ENCODE measurements at places on chromosomes 2 and 18.
A peak's percentile ranks its signal among the peaks of the same experiment; 100 is the strongest.

DNA sequence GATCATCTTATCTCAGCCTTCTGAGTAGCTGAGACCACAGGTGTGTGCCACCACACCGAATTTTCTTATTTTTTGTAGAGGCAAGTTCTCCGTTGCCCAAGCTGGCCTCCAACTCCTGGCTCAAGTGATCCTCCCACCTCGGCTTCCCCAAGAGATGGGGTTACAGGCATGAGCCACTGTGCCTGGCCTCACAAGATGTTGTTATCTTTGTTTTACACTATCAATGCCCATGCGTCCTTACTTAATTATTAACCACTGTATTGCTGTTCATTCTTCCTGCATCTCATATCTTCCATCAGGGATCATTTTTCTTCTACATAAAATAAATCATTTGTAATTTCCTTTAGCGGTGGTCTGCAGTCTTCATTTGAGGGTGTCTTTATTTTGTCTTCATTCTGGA is 181.9 kb downstream of the TGIF1 start:
- no peak for DNase-seq

DNA sequence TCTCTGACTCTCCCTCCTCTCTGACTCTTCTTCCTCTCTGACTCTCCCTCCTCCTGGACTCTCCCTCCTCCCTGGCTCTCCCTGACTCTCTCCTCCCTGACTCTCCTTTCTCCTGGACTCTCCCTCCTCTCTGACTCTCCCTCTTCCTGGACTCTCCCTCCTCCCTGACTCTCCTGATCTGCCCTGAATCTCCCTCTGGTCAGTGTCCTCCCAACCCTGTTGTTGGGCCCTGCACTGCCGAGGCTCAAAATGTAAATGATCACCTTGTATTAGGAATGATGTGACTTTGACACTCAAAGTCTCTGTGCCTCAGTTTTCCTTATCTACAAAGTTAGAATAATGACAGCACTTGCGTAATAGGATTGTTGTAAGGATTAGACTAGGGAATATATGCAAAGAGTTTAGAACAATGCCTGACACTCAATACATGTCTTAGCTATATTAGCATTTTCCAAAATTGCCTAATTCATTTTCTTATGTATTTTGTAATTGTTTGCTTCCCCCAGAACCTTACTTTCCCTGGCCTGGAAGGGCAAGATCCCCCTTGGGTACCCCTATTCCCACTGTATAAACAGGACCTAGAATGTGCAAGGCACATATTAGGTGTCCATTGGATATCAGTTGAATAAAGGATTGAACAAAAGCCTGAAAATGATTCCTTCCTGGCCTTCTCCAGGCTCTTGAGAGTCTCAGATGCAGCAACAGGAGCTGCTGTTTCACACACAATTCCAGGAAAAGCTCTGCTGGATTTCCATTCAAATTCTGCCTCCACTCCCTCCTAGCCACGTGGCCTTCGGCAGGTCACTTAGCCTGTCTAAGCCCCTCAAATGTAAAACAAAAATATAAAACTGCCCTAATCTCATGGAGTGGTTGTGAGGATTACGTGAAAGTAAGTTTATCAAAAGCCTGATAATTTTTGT is 170.1 kb downstream of the INHBB start:
- no peak for DNase-seq

GRCh38 chr18:74228312-74228711 is 63.5 kb downstream of the CYB5A start:
- no peak for DNase-seq

DNA sequence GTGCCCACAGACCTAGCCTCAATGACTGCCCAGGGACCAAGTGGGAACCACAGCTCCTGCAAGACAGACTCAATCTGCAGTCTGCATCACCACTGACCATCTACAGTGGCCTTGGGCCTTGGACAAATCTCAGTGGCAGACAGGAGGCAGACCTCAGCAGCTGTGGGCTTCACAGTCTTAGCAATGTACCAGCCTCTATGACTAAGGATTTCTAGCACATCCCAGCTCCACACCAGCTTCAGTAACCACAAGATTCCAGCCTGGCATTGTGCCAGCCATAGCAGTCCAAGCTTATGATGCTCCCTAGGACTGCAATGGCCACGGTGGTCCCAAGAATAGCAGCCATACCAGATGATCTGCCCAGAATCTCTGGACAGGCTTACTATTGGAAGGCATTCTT is 19.6 kb upstream of the WDR75 start:
- no peak for DNase-seq

GRCh38 chr2:149278872-149279264 is 51.5 kb upstream of the LYPD6 start:
- no peak for DNase-seq

- DNase-seq, result no peak
Measured at GRCh38 chr18:1774261-1774660, 797.0 kb downstream of the METTL4 start.

- no peak for DNase-seq
Measured at GRCh38 chr2:232623768-232624765, 9.3 kb upstream of the EFHD1 start.

- DNase-seq, result peak; percentile 94
Measured at GRCh38 chr2:196176142-196176738, 4.9 kb upstream of the STK17B start.

DNA sequence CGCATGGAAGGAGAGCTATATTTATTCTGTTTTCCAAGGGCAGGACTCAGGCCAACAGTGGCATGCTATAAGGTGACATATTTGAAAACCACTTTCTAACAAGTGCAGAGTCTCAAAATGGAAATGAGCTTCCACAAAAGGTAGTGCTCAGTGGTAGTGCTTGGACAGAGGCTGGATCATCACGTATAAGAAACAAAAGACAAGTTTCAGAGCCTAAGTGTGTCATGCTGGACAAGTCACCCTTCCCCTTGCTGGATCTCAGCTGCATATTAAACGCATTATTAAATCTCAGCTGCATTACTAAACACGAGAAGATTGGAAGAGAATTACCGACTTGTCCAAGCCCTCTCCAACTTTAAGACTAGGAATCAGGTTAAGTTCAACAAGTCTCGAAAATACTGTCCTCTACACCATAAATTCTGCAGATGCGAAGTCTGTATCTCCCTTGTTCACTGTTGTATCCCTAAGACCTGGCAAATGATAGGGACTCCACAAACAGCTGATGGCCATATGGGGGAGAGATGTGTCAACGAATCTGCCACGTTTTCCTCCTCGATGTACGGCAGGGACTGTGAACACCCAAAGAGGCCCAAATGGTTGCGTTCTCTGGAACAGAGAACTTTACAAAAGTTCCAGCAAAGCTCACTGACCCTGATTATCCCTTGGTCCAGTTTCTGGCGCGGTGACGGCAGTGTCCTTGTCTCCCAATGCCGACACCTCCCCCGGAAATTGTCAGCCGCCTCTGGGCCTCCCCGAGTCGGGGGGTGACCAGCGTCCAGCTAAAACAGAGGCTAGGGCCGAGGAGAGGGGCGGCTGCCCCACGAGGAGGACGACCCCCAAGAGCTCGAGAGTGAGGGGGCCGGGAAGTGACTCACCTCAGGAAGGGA is 611 bp downstream of the NOL10 start:
- DNase-seq, result peak; percentile 18

- no peak for DNase-seq
Measured at GRCh38 chr2:47065771-47066380, 89.2 kb downstream of the STPG4 start.

DNA sequence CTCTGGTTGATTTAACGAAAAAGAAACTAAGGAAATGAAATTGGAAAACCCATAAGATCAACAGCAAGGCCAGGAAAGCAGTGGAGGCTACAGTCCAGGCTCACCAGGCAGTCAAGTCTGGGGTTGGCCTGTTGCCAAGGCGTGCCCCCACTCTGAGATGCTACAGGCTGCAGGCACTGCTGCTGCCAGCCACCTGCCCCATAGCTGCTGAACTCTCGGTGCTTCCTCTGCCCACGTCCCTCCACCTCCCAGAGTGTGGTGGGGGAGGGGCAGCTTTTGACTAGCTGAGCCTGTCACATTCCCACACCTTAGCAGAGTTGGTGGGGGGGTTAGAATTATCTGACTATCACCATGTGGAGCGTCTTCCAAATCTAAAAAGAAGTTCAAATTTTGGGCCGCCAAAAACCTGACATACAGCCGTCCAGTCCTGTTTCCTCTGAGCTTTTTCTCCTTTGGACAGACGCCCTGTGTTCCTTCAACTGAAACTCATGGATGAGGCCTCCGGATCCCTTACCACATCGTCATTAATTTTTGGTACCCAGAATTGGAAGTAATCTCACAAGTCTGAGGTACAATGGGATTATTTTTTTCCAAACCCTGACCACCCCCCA is 3.9 kb upstream of the SH3RF3 start:
- peak; percentile 22 for DNase-seq

DNA sequence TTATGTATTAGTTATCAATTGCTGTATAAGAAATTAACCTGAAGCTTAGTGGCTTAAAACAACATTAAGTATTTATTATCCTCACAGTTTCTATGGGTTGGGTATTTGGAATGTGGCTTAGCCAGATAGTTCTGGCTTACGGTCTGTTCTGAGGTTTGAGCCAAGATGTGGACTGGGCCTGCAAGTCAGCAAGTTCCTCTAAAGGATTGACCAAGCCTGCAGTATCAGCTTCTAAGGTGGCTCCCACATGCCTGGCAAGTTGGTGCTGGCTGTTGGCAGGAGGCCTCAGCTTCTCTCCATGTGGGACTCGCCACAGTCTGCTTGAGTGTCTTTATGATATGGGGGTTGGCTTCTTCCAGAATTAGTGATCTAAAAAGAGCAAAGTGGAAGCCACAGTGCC is 45.0 kb upstream of the TCF4 start:
- no peak for DNase-seq

All from activated CD8-positive, alpha-beta T cell treated with anti-CD3 and anti-CD28 coated beads for 36 hours (primary cell).